HT1080 (cell line): ENCODE measurements at places on chromosomes 5 and 9. TPM values are rescaled to one million over a fixed set of nuclear protein-coding genes. Genes with fewer than 3 reads are reported as not detected.

- no peak for DNase-seq
These were observed 25.6 kb downstream of the GOLGA2 start for GRCh38 chr9:128249908-128250838.

DNA sequence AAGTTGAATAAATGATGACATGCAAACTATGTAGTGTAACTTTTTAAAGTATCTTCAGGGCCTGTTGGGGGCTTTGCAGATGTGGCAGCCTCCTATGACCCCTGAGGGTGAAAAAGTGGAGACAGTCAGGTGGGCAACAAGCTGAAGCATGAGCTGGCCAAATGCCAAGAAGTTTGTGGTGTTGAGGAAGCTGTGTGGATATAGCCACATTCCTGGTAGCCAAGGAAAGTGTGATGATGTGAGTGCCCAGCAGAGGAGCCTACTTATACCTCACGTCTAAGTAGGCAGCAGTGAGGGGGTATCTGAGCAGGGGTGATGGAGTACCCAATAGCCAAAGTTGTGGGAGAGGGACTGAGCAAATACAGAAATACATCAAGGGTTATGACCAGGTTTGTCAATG is 621.2 kb upstream of the CDH6 start:
- DNase-seq: peak; percentile 46

DNA sequence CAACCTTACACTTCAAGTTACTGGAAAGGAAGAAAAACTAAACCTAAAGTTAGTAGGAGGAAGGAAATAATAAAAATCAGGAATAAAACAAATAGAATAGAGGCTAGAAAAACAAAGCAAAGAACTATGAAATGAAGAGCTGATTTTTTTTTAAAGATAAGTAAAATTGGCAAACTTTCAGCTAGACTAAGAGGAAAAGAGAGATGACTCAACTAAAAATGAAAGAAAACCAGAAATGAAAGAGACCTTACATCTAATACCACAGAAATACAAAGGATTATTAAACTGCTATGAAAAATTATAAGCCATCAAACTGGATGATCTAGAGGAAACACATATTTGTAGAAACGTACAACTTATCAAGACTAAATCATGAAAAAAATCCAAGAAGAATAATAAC is 60.0 kb downstream of the PRRC1 start:
- no peak for DNase-seq

Gene NDST1
- 47.6 and 58.6 TPM in 2 replicates for total RNA-seq

Gene GPR21
- total RNA-seq: 0.55 TPM in 1 of 2 replicates, not detected in the other

GRCh38 chr9:120857481-120857880 is 14.8 kb upstream of the PSMD5 start:
- no peak for DNase-seq

DNA sequence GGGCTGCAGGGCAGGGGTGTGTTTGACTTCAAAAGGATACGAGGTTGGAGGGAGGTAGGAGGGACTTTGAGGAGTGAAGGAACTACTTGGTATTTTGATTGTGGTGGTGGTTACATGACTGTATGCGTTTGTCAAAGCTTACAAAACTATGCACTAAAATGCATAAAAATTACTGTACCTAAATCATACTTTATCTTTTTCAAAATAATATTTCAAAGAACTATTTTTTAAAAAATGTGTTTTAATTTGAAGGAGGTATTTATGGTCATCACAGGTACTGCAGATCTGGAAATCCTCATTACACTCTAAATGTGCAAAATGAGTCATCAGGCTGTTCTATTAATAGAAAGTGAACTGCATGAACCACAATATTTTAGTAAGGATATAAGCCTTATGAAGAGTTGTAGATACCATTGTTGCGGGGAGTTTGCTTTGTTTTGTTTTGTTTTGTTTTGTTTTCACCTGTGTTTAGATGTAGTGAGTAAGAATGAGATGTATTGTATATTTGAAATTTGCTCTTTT is 116.9 kb downstream of the ARRDC3 start:
- peak; percentile 71 for DNase-seq
